ENCODE measurements at places on chromosomes 4 and X. TPM values are rescaled to one million over a fixed set of nuclear protein-coding genes. Genes with fewer than 3 reads are reported as not detected.

DNA sequence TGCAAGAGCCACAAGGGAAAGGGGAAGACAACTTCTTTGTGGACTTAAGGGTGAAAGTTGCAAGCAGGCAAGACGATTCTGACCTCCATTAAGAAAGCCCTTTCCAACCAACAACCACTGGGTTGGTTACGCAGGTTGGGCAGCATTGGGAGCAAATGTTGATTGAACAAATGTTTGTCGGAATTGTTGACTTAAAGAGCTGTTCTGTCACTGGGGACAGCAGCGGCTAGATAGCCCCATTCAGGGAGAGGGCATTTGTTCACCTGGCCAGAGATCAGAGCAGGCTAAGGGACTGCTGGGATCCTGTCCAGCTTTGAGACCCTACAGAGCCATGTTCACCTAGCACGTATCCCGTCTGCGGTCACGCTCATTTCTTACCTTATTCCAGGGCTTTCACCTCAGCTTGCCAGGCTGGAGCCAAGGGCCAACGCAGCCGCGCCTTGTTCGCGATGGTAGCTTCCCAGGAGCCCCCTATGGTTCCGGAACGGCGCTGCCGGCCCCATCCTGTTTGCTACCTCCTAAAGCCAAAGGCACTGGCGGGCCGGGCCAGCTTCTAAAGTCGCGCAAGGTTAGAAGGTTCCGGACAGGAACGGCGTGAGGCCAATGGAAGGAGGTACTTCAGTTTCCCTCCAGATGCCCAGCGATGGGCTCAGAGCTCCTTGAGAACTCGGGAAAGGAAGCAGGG is 24.6 kb downstream of the F9 start:
- no peak for DNase-seq

GRCh38 chrX:153830640-153831428 is 490 bp upstream of the PDZD4 start:
- DNase-seq, result no peak

DNA sequence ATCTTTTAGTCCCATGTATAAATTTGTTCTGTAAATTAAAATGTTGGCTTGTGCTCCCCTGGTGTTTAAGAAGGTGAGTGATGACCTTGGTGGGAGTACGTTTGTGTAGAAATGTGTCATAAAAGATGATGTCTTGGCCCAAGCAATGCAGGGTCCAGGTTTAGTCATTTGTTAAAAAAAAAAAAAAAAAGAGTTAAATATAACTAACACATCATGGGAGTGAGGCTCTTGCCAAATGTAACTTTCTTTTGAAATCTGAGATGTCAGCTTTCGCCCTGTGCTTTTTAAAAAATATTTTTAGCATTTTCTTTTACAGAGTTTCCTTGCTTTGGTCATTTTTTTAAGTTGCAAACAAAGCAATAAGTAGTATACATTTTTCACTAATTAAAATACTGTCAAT is 135.6 kb downstream of the FBXO8 start:
- peak; percentile 32 for DNase-seq

- DNase-seq, result no peak
These were observed 435.2 kb downstream of the IDS start for GRCh38 chrX:149069899-149070298.

GRCh38 chrX:9816084-9816700 is 30.0 kb downstream of the SHROOM2 start:
- peak; percentile 12 for DNase-seq

DNA sequence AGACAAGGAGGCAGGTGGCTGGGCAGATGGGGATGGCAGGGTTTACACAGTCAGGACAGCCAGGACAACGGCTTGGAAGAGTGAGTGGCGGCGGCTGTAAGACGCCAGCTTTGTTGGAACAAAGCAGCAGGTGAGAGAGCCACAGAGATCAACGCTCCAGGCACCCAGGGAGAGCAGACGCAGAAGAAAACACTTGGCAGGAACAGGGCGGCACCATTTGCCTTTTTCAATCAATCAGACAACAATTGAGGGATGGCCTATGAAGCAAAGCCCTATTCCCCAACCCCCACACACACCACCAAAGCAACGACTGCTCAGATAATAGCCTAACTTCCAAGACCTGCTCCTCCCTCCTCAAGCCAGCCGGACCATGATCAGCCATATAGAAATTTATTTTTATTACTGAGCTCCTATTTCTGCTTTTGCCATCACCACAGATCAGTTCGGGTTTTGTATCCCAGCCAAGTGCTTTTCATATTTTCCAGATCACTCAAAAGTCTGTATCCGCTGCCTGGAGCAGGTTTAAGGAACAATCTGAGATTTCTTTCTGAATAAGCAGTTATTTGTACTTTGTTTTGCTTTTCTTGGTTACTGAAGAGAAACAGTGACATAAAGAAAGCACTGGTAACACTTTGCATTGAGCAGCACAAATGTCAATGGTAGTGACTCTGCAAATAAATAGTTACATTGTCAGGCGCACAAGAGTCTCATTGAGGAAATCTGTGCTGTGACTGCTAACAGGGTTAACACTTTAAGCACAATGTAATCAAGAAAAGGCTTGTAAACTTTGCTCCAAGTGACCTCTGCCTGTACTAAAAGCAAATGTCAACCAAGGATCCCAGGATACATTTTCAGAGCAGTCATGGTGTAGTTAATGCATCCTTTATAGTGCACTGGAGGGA is 81.8 kb upstream of the RBPJ start:
- DNase-seq, result peak; percentile 90

GRCh38 chr4:147310312-147310711 is 170.6 kb upstream of the EDNRA start:
- no peak for DNase-seq

The FREM3 gene
- total RNA-seq, result not detected

The ACE2 gene
- not detected for total RNA-seq

The CETN2 gene
- total RNA-seq, result 48.7 TPM

Data from LHCN-M2 (cell line).